Inflammatory macrophage treated with lipopolysaccharide for 1 hour (primary cell): ENCODE measurements at places on chromosomes 2 and 18.

DNA sequence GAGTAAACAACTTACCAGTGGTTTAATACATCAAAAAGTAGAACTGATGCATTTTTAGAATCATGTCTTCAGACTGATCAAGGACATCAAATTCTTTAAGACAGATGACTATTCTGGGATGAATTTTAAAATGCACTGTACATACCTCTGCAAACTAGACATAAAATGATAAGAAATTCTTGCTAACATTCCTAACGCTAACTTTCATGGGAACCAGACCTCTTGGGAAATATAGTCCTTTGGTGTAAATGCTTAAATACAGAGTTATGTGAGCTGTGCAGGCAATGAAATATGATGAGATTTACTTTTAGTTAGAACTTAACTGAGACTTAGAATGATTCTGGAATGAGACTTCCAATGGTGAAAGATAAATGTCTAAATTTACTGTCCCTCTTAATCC lies 562.0 kb downstream of the NR4A2 start:
- DNase-seq = no peak

DNA sequence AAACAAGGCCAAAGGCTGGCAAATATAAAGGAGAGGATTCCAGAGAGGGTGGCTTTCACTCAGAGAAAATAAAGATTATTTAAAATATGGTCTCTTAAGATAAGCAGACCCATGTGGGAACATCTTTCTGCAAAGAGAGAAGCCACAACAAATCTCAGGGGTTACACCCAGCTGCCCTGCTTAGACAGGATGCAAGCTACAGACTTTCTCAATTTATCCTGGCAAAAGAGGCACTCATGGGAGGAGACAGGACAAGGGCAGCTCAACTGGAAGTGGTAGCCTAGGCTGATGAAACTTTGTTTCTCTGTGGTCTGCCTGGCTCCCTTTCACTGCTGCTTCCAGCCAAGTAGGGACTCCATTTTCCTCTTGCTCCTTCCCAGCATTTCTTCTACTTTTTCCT lies 25.9 kb upstream of the SULT1C4 start:
- DNase-seq = no peak

DNA sequence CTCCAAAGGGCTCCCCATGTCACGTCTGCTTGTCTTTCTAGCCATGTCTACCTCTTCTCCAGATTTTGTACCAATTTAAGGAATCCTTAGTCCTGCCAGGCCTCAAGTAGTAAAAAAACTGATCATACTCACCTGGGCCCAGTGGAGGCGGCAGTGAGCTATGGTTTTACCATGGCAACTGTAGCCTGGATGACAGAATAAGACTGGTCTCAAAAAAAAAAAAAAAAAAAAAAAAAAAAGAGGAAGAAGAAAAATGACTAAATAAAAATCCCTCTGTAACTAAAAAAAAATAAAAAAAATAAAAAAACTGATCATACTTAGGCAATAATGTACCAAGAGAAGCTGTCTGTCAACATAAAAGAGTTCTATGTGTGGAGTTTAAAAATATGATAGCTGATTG lies 221.6 kb downstream of the NR4A2 start:
- peak; percentile 32 for DNase-seq

GRCh38 chr2:43559391-43560230 lies 36.2 kb downstream of the THADA start:
- DNase-seq = no peak

DNA sequence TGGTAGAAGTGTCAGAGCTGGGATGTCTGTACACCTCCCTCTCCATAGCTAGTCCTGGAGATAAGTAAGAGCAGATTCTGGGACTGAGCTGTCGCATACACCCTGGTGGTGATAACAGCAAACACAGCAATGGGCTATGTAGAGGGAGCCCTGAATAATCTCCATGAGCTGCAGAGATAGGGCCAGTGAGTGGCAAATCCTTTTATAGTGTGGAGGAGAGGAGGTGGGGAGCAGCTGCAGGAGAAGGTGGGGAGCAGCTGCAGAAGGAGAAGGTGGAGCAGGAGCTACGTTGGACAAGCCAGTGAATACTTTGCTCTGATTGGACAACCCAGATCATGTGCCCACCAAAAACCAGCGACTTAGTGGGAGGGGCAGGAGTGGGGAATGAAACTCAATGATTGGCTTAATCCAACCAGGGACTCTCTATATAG lies 85.5 kb downstream of the TMEM247 start:
- DNase-seq = no peak

- no peak for DNase-seq
These were observed 39.8 kb downstream of the PIAS2 start for GRCh38 chr18:46877329-46877987.

DNA sequence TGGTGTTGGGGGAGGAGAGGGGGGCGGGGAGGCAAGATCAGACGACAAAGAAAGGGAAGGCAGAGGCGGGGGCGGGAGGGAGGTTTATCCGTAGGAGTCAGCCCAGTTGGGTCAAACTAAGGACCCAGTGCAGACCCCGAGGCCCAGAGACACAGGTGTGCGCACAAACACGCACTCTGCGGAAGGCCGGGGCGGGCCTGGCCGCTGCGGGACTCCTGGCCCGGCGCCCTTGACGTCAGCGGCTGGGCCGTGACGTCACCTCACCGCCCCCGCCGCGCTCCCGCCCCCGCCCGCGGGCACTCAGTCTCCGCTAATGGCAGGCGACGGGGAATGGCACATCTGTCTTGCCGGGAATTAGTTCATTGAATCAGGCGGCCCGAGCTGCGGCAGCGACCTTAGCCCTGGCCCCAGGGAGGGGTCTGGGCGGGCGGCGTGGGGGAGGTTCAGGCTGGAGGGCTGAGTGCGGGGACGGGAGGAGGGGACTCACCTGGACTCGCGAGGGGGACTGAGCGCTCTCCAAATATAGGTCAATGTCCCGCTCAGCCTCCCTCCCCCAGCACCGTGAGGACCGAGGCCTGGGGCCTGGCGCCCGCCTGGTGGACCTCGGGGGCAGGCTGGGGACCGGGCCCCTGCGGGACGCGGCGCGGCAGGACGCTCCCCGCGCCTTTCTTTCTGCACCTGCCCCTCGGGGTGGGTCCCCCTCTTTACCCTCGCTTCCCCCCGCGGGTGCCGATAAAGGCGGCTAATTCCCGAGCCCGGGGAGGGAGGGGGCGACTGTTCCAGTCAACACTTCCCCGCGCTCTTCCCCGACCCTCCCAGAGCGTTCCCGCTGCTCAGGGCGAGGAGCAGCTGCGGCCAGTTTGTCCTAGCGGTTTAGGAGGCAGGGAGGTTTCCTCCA lies 15.5 kb upstream of the ECEL1 start:
- peak; percentile 2 for DNase-seq

DNA sequence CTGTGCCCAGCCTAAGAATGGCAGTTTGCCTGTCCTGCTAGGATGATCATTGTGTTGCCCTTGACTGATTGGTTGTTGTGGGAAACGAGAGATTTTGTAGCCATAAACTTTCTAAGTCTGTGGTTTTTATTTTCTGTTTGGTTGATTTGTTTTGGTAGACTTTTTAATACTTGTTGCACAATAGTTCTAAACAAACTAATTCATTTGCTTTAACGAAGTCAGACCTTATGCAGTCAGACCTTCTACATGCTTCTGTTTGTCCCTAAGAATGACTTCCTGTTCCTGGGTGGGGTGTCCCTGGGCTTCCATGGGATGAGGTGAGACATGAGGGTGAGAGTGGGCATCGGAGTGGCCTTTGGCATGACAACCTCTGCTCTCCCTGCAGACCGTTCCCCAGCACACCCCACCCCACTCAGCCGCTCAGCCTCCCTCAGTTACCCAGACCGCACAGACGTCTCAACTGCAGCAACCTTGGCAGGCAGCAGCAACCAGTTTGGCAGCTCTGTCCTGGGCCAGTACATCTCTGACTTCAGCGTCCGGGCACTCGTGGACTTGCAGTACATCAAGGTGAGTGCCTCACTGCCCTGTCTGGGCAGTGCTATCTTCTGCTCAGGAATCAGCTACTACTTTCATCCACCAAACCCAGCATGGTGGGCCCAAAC lies 7.8 kb upstream of the CNNM3 start:
- no peak for DNase-seq

DNA sequence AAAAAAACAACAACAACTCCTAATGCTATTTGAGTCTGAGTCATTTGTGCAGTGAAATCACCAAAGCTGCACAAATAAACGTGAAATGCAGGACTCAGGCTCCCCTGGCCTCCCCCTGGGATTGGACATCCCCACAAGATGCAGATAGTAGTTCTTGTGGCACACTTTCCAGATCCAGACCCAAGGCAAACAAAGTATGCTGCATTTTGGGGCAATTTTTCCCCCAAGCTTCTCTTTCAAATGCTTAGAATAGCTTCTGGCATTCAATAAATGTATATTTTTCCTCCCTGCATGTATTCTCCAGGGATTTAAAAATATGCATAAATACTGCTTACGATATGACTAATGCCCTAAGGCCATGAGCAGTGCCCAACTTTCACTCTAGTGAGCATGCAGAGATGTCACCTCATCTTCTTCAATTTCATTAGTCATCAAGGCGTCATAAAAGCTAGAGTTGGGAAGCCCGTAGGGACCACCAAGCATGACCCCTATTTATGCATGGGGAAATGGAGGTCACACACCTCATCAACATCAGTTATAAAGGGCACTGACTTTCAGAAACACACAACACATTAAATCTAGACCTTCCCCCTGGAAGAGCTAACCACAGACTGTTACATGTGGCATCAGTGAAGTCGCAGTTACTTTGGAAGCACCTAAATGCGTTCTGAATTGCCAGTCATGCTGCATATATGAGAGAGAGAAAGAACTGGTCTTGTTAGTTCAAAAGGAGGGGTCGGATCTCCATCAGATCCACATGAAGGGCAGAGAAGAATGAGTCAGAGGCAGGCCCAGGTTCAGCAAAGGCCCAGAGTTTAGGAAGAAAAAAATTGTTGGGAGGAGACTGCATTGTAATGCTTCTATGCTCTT lies 374.1 kb downstream of the LPIN1 start:
- no peak for DNase-seq

GRCh38 chr2:206603243-206603642 lies 39.0 kb upstream of the FAM237A start:
- no peak for DNase-seq

GRCh38 chr2:219081701-219082331 lies 21.1 kb upstream of the IHH start:
- DNase-seq = peak; percentile 38

GRCh38 chr2:84766791-84767190 lies 114.1 kb downstream of the TRABD2A start:
- no peak for DNase-seq

- no peak for DNase-seq
These were observed 119.9 kb downstream of the OSR1 start for GRCh38 chr2:19238440-19239060.

DNA sequence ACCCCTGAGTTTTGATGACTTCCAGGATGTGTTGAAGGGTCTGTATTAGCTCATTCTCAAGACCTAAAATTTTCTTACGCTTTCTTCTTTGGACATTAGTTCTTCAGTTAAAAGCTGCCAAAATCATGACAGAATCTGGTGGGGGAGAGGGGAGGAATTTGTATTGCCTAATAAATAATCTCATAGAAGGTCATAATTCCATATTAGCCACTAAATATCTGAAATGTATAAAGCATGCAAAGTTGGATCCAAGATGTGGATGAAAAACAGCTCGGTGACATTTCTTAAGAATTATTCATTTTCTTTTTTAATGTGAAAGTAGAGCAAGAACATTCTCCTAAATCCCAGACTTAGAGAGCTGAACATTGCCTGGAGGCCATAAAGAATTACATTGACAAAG lies 120.1 kb downstream of the MMADHC start:
- DNase-seq = no peak

GRCh38 chr2:226174390-226174789 lies 625.2 kb downstream of the IRS1 start:
- no peak for DNase-seq

DNA sequence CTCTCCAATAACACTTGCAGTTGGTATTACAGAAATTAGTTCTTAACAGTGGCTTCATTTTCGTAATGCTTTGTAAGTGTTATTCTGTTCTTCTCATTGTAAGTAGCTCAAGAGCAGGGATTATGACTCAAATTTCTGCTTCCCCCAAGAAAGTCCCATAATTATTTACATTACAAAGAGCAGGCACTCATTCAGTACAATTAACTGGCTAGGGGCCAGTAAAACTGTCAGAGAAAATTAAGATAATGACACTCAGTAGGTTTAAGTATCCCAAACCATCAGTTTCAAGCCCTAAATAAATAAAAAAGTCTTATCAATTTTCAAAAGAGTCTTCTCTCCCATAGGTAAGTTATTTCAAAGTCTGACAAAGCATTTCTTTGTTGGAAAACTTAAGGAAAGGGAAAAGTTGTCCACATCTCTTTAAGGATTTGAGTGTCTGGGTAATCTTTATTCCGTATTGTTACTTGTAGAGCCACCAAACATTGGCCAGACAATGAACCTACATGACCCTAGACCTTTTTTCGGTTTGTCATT lies 137.1 kb downstream of the ARHGAP28 start:
- no peak for DNase-seq

DNA sequence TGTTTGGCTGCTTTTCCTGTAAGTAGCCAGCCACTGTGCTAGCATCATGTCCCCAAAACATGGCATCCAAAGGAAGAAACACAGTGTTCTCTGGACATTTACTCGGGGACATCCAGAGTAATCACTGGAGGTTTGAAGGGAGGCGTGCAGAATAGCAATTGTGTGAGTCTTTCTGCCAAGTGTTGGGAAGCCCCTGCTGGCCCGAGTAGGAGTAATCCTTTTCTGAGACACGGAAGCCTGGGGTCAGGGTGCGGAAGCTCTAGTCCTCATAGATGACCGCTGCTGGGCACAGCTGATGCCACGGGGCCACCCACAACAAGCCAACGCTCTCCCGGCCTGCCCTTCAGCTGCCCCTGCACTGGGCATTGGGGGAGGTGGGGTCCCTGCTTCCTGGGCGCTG lies 24.8 kb upstream of the HDAC4 start:
- DNase-seq = no peak

GRCh38 chr2:45435316-45435715 lies 175.8 kb downstream of the SRBD1 start:
- no peak for DNase-seq

- DNase-seq = no peak
These were observed 4.6 kb downstream of the DYSF start for GRCh38 chr2:71457923-71458322.

GRCh38 chr2:193566276-193566675 lies 1371.5 kb upstream of the TMEFF2 start:
- no peak for DNase-seq

DNA sequence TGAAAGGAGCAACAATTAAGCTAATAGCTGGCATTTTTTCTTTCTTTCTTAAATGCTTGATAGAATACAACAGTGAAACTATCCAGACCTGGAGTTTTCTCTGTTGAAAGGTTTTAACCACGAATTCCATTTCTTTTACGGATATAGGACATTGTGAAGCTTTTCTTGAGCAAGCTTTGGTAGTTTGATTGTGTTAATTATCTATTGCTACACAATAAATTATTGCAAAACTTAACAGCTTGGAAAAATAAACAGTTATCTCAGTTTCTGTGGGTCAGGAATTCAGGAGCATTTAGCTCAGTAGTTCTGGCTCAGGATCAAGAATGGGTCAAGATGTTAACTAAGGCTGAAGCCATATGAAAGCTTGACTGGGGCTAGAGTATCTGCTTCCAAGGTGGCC lies 11.7 kb downstream of the PHOSPHO2 start:
- DNase-seq = no peak

- no peak for DNase-seq
These were observed 87.2 kb downstream of the LONRF2 start for GRCh38 chr2:100235098-100235497.
